Mesenteric fat pad (tissue), 1 donor: ENCODE measurements at places on chromosomes 1 and 21. TPM values are rescaled to one million over a fixed set of nuclear protein-coding genes. Genes with fewer than 3 reads are reported as not detected.

The IFI44 gene
- 40.6 TPM for total RNA-seq

The CACNA1S gene
- not detected for total RNA-seq

The SLC1A7 gene
- total RNA-seq, result 0.42 TPM

The CAMSAP2 gene
- total RNA-seq, result 36.4 TPM

The SHISAL2A gene
- not detected for total RNA-seq

The REN gene
- 1.3 TPM for total RNA-seq

The ATAD3C gene
- total RNA-seq, result 0.51 TPM

The SYNC gene
- total RNA-seq, result 27.1 TPM

The DNASE2B gene
- total RNA-seq, result 0.39 TPM

The ZSWIM5 gene
- 0.42 TPM for total RNA-seq

The CTH gene
- 2.5 TPM for total RNA-seq

The LCE6A gene
- total RNA-seq, result not detected

The CNKSR1 gene
- 1.7 TPM for total RNA-seq

The SPRR2G gene
- not detected for total RNA-seq

The KRTAP7-1 gene
- total RNA-seq, result not detected

The NBPF20 gene
- 2.8 TPM for total RNA-seq

The DR1 gene
- 40.1 TPM for total RNA-seq

The XCL1 gene
- total RNA-seq, result 0.32 TPM

The ITGB3BP gene
- total RNA-seq, result 8.1 TPM

The TMEM54 gene
- total RNA-seq, result 26.8 TPM

The RBM11 gene
- not detected for total RNA-seq

The LCE2C gene
- total RNA-seq, result not detected

The C1orf141 gene
- total RNA-seq, result not detected

The GJC2 gene
- total RNA-seq, result 2.6 TPM

The OLIG1 gene
- not detected for total RNA-seq

The RORC gene
- 0.10 TPM for total RNA-seq

The LGALS8 gene
- total RNA-seq, result 77.9 TPM

The MGST3 gene
- total RNA-seq, result 418 TPM

The OLFML2B gene
- total RNA-seq, result 29.5 TPM

The LRRC71 gene
- total RNA-seq, result 0.32 TPM

The LCE3D gene
- total RNA-seq, result not detected

The MROH9 gene
- not detected for total RNA-seq

The F11R gene
- total RNA-seq, result 55.5 TPM

The C1orf216 gene
- total RNA-seq, result 17.5 TPM

The KPRP gene
- total RNA-seq, result not detected

The FAM229A gene
- total RNA-seq, result 6.2 TPM

The TMEM167B gene
- 41.0 TPM for total RNA-seq

The C1orf53 gene
- 1.7 TPM for total RNA-seq

The AQP10 gene
- not detected for total RNA-seq

The ELOVL1 gene
- 149 TPM for total RNA-seq

The CHI3L2 gene
- total RNA-seq, result 12.4 TPM

The WNT9A gene
- total RNA-seq, result 1.3 TPM

The TMEM61 gene
- not detected for total RNA-seq

The ESPN gene
- total RNA-seq, result 0.80 TPM

The KRTAP13-4 gene
- not detected for total RNA-seq

The EFNA1 gene
- total RNA-seq, result 17.8 TPM

The GOLT1A gene
- total RNA-seq, result not detected

The CHI3L1 gene
- 346 TPM for total RNA-seq

The DONSON gene
- total RNA-seq, result 5.7 TPM

The PRR9 gene
- total RNA-seq, result not detected

The ZNF436 gene
- 18.8 TPM for total RNA-seq

The DENND2C gene
- total RNA-seq, result 2.6 TPM

The ANGEL2 gene
- 26.9 TPM for total RNA-seq

The KANK4 gene
- 2.7 TPM for total RNA-seq

The OR2AK2 gene
- not detected for total RNA-seq

The CYP4B1 gene
- 106 TPM for total RNA-seq
